Stimulated activated CD8-positive, alpha-beta memory T cell treated with anti-CD3 and anti-CD28 coated beads, Interleukin-7, amount 100 ng/mL, for 4 hours (primary cell): ENCODE measurements at places on chromosomes 7 and 10.

GRCh38 chr10:11886851-11887250 is 63.7 kb downstream of the PROSER2 start:
- no peak for DNase-seq

- no peak for DNase-seq
Observed at GRCh38 chr7:91414734-91415133, 150.5 kb downstream of the FZD1 start.

DNA sequence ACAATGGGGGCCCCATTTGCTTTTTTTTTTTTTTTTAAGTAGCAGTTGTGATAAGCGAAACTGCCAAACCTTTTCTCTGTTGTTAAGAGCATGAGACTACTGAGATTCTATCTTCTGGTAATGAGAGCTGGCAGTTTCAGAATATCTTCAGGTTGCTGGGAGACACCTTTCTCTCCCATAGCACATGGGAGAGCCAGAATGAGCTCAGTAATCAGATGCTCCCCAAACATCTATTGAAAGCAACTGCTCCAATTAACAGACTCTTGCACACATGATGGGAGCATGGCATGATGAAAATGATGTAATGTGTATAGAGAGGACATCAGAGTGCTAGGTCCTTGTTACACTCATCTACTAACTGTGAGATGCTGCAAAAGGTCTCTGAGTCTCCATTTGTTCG is 18.8 kb downstream of the MYO3A start:
- DNase-seq, result no peak

GRCh38 chr10:122657729-122658128 is 41.9 kb downstream of the C10orf120 start:
- DNase-seq, result no peak
